ENCODE measurements at places on chromosomes 3 and 15. TPM values are rescaled to one million over a fixed set of nuclear protein-coding genes. Genes with fewer than 3 reads are reported as not detected.

Gene SLC7A14
- total RNA-seq: not detected

Gene RPL29
- 2,645 TPM for total RNA-seq

Gene AHSG
- 0.36 TPM for total RNA-seq

Gene SUCNR1
- total RNA-seq: 1.2 TPM

Gene AMOTL2
- 97.1 TPM for total RNA-seq

Gene POLR2H
- 68.2 TPM for total RNA-seq

Gene IGF2BP2
- total RNA-seq: 10.9 TPM

Gene GP5
- total RNA-seq: not detected
